ENCODE measurements at places on chromosomes 4 and X.
A peak's percentile ranks its signal among the peaks of the same experiment; 100 is the strongest.

- no peak for DNase-seq
These were observed 14.7 kb upstream of the SEC24D start for GRCh38 chr4:118850488-118851173.

GRCh38 chr4:158775091-158775651 lies 6.3 kb downstream of the FNIP2 start:
- no peak for DNase-seq

- DNase-seq, result no peak
These were observed 578.4 kb downstream of the TRIML1 start for GRCh38 chr4:188717661-188718060.

GRCh38 chrX:44971674-44972073 lies 98.7 kb downstream of the KDM6A start:
- no peak for DNase-seq

DNA sequence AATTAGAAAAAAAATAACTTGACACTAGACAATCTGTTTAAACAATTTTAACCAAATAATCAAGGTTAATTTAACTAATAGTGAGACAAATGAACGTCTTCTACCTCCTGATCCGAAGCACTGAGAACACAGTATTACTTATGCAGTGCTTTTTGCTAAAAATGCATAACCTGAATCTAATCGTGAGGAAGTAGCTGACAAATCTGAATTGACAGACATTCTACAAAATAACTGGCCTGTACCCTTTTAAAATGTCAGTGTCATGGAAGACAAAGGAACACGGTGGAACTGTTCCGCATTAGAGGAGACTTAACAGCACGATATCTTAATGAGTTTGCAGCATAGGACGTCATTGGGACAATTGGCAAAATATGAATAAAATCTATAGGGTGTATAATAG lies 631.2 kb upstream of the ZFP42 start:
- DNase-seq, result no peak

- DNase-seq, result no peak
These were observed 162.8 kb downstream of the NHS start for GRCh38 chrX:17537723-17538243.

DNA sequence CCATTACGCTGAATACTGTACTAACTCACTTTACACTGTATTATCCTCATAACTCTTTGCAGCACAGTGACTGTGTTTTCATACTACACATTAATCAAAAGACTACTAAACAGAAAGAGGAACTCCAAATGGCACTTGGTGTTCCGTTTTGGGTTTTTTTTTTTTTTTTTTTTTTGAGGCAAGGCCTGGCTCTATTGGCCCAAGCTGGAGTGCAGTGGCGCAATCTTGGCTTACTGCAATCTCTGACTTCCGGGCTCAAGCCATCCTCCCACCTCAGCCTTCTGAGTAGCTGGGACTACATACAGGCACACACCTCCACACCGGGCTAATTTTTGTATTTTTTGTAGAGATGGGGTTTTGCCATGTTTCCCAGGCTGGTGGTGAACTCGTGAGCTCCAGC lies 10.7 kb downstream of the KLHL8 start:
- DNase-seq, result no peak

GRCh38 chr4:87224141-87224923 lies 3.9 kb upstream of the KLHL8 start:
- no peak for DNase-seq

- DNase-seq, result no peak
These were observed 296.1 kb downstream of the IL15 start for GRCh38 chr4:141932490-141932889.

GRCh38 chr4:56424697-56425514 lies 10.5 kb downstream of the PPAT start:
- no peak for DNase-seq

DNA sequence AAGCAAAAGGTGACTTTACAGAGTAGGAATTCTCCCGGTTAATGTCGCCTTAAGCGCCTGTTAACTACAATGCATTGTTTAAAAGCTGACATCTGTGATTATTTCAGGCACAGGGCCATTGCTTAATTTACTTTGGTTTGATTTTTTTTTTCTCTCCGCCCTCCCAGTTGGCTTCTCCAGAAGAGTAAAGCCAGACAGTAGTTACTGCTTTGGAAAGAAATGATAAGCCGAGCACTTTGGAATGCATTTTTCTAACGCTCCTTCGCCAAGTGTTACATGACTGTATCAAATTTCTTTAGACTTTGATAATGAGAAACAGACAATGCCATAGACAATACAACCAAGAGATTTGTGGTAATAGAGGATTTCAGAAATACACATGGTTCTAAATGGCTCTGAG lies 383.0 kb upstream of the TENM3 start:
- DNase-seq, result no peak

- peak; percentile 28 for DNase-seq
These were observed 46.9 kb upstream of the MSANTD1 start for GRCh38 chr4:3201718-3202702.

GRCh38 chrX:53080628-53081580 lies 1.3 kb upstream of the TSPYL2 start:
- no peak for DNase-seq

GRCh38 chr4:13988353-13989305 lies 361.1 kb upstream of the BOD1L1 start:
- no peak for DNase-seq

DNA sequence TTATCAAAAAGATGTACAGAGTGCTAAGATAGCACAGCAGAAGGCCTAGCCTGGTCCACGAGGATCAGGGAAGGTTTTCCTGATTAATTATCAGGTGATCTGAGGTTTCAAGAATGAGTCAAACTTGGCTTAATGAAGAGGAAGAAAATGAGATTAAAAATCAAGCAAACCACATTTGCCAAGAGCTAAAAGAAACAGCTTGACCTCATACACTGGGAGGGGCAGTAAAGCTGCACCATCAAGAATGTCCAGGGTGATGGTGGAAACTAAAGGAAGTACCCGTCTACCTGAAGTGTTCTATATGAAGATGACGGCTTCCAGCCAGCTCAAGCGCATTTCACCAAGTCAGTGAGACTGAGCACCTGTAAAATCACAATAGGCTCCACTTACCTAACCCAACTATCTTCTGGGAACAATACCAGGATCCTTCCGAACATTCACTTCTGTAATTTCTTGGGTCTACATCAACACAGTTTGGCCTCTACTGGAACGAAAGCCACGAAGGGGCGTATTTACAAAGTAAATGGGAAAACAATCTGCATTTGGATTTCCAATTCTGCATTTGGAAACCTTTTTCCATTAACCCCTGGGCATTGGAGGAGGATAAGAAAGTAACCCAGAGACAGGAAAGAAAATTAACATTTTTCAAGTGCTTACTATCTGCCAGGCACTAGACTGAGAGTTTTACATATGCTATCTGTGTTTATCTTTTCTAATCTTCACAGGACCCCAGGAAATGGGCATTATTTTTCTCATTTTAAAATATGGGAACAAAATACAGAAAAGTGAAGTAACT lies 114.0 kb upstream of the DCLK2 start:
- DNase-seq, result no peak

GRCh38 chr4:82692101-82692780 lies 106.4 kb downstream of the SCD5 start:
- DNase-seq, result no peak

GRCh38 chr4:25346913-25347312 lies 30.1 kb upstream of the ANAPC4 start:
- no peak for DNase-seq

GRCh38 chr4:104418286-104418685 lies 76.4 kb downstream of the CXXC4 start:
- DNase-seq, result no peak

DNA sequence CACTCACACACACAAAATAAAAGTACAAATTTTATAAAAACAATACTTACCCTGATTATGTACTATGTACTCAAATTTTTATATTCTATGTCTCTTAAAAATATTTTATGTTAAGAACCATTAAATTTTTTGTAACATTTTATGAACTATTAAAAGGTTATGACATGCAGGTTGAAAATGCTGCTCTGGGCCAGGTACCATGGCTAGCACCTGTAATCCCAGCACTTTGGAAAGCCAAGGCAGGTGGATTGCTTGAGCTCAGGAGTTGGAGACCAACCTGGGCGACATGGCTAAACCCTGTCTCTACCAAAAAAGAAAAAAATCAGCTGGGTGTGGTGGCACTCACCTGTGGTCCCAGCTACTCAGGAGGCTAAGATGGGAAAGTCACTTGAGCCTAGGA lies 29.4 kb upstream of the SPINK2 start:
- DNase-seq, result no peak

GRCh38 chr4:38566806-38567398 lies 97.1 kb upstream of the KLF3 start:
- DNase-seq, result no peak

- no peak for DNase-seq
These were observed 97.4 kb downstream of the CENPC start for GRCh38 chr4:67447873-67448272.

- DNase-seq, result peak; percentile 51
These were observed 754 bp upstream of the KLF3 start for GRCh38 chr4:38663090-38663800.

DNA sequence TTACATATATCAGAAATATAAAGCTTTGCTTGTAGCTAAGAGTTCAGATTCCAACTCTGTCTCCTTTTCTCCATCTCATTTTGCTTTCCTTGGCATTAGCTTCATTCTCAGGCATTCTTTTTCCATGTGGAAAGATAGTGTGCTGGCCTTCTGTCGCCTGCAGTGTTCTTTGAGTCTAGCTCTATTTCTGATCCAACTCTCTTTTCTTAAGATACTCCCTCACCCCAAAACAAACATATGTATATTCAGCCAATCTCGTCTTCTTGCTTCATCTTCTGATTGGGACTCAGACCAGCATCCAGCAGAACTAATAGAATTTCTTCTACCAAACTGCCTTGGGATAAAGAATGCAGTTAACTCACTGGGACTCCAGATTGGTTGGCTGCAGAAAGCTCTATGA lies 532.2 kb downstream of the MID1IP1 start:
- DNase-seq, result no peak

- no peak for DNase-seq
These were observed 46.3 kb upstream of the LONRF3 start for GRCh38 chrX:118928151-118928550.

GRCh38 chr4:7021930-7022664 lies 21.1 kb upstream of the TADA2B start:
- no peak for DNase-seq

DNA sequence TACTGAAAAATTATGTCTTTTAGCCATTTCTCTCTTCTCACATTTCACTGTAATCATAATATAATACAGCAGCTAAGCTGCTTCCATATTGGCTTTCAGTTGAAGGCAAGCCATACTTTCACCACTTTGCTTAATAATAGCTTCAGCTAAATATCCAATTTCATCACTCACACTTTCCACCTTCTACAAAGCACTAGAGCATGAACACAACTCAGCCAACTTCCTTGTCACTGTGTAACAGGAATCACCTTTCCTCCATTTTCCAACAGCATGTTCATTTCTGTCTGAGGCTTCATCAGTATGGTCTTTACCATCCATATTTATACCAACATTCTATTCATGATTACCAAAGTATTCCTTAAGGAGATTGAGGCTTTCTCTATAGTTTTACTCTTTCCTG lies 219.8 kb upstream of the CTSO start:
- DNase-seq, result no peak

DNA sequence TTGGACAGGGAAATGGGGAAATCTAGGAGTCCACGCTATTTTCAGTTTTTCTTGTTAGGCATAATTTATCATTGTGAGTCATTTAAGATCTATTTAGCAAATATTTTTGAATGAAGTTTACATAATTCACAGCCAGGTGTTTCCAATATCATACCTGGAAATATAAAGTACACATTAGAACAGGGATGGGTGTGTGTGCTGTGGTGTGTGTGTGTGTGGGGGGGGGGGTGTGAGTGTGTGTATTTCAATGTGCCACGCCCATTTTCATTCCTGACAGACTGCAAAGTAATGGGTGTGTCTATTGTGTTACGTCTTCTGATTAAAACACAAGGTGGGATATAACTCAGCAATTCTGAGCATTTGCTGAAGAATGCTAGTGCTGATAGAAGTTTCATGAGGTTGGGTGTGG lies 33.2 kb downstream of the ARHGAP10 start:
- DNase-seq, result no peak

DNA sequence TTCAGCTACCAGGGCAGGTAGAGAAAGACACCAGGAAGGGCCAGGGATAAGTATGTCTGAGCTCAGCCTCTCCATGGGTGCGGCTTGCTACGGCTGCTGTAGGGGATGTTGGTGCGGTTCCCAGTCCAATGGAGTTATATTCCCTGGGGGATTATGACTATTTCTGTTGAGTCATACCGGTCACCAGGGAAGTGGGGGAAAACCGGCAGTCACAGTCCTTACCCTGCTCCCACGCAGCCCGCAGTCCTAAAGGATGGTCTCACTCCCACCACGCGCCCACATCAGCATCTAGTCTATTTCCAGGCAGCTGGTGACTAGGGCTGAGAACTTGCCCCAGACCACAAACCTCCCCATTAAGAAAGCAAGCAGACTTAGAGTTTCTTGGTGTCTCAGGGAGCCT lies 191.6 kb downstream of the VEGFC start:
- no peak for DNase-seq

GRCh38 chrX:74890676-74891430 lies 34.4 kb downstream of the NEXMIF start:
- DNase-seq, result no peak

GRCh38 chrX:50432829-50433289 lies 37.8 kb downstream of the DGKK start:
- no peak for DNase-seq

DNA sequence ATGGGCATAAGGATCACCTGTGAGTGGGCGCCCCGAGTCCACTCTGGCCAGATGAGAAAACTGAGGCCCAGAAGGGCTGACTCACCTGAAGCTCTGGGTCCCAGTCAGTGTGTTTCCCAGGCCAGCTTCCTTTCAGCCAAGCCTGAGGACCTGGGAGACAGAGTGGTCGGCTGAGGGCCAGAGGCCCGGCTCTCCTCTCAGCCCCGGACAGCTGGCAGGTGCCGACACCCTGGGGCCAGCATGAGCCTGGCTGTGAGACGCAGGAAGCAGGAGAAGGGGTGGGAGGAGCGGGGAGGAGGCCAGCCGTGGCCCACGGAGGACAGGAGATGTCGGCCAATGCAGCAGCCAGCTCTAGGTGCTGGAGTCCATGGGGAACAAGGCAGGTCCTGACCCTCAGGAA lies 28.9 kb downstream of the ATP2B3 start:
- DNase-seq, result no peak

- no peak for DNase-seq
These were observed 2702.5 kb downstream of the PCDH7 start for GRCh38 chr4:33422656-33423055.

- DNase-seq, result no peak
These were observed 201.4 kb downstream of the ARHGAP10 start for GRCh38 chr4:147933316-147933715.

DNA sequence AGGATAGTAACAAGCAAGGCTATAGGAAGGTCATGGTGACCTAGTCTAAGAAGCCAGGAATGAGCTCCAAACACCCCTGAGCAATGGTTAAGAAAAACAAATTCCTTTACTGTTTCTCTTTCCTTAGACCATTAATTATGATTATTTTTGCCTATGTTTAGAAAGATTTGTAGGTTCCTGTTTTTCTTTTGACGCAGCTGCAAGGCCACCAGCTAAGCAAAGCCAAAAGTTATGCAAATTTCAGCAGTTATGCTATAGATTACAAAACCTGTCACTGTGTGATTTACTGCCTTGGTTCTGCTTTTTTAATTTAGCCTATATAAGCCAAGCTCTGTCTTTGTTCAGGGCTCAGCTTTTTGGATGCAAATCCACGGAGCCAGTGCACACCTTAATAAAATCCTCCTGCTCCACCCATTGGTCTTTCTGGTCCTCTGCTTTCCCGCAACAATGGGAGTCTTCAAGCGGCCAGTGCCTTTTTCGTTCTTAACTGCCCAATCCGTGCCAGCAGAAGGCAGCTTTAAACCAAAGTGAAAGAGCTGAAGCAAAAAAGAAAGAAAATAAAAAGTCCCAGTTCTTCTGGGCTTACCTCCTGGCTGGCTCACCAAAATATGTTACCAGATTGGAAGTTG lies 1.4 kb upstream of the CEP135 start:
- DNase-seq, result no peak
